ENCODE measurements at places on chromosomes 5 and 9.

- DNase-seq = peak; percentile 69
Measured at GRCh38 chr9:33225319-33226147, 14.4 kb upstream of the SPINK4 start.

GRCh38 chr5:132363431-132364112, 5.9 kb upstream of the SLC22A5 start:
- DNase-seq = no peak

GRCh38 chr9:124697326-124698200, 73.5 kb downstream of the NR6A1 start:
- DNase-seq = no peak

DNA sequence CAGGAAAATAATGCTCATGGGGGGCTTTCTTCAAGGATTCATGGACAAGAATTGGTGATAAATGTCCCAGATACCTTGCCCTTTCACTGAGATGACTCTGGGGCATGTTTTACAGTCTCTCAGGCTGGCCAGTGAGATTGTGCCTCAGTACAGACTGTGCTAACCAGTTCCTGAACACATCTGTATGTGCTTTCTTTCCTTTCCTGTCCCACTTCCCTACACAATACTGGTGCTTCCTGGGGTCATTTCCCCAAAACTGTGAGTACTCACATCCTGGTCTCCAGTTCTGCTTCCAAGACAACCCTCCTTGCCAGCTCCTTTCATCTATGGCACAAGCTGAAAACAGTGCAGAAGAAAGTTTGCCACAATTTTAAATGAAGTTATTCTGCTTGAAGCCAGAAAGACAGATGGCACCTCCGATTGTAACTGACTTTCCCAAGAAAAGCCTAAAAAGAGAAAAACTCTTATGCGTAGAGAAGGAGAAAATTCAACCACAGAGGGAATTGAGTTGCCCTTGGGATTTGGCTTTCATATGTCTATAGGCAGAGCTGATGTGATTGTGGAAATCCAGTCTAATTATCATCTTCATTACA, 134.7 kb downstream of the DRD1 start:
- no peak for DNase-seq

DNA sequence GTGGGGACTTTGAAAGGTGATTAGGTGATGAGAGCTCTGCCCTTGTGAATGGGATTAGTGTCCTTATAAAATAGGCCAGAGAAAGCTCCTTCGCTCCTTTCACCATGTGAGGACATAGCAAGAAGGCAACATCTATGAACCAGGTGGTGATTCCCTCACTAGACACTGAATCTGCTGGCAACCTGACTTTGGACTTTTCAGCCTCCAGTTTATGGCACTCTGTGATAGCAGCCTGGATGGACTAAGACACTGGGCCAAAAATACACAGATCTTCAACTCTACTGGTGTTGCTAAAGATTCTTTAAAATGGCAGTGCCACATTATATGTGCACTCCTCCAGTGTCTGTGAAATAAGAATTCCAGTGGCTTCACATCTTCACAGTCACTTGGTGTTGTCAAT, 41.2 kb upstream of the COL15A1 start:
- no peak for DNase-seq

DNA sequence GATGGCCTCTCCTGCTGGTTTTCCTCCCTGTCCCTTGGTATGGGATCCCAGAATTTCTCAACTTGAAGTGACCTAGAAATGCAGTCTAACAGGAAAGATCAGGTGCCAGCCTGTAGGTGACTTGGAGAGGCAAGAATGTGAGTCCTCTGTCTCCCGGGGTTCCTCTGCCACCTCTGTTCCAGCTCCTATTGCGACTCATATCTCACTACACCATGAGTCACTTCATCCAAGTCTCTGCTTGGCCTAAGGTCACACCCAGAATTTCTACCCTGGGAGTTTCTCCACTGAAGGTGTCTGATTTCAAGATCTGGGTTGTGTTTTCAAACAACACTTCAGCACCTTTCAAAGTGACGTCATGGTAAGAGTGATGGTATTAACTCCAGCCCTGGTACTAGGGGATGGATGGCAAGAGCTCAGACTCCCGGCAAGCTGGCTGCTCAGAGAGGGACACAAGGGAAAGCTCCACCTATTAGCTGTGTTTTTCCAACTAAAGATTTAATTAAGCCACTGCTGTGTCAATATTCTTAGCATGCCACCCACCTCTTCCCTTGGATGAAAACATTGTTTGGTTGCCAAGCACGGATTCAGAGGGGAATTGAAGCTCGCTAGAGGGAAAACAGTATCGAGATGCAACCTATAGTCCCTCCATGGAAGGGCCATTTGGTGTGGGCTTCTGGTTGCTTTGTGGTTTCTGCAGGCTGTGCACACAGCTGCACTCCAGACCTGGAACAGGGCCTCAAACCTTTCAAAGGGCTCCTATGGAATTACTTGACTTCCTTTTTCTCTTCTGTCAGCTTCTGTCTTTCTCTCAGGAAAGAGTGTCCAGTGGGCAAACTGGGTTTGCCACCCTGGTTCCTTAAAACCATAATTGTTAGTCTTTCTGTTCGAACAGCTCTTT, 205.7 kb downstream of the GAS1 start:
- no peak for DNase-seq

- DNase-seq = no peak
Measured at GRCh38 chr5:134662971-134663370, 14.4 kb downstream of the SEC24A start.

DNA sequence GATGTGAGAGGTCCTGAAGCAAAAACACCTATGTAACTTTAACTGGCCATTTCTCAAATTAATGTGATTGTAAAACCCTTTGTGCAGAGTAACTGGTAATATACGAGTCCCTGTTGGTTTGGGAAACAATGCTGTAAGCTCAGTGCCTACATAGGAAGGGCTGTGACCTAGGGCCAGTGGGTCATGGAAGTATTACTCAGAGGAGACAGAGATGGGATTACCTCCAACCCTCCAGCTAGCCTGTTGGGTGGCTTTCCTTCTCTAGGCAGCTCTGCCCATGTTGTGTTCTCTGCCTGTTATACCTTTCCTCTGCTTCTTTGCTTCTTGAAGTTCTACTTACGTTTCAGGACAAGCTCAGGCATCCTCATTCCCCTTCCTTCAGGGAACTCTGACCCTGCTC, 294.8 kb upstream of the RFX3 start:
- DNase-seq = no peak

DNA sequence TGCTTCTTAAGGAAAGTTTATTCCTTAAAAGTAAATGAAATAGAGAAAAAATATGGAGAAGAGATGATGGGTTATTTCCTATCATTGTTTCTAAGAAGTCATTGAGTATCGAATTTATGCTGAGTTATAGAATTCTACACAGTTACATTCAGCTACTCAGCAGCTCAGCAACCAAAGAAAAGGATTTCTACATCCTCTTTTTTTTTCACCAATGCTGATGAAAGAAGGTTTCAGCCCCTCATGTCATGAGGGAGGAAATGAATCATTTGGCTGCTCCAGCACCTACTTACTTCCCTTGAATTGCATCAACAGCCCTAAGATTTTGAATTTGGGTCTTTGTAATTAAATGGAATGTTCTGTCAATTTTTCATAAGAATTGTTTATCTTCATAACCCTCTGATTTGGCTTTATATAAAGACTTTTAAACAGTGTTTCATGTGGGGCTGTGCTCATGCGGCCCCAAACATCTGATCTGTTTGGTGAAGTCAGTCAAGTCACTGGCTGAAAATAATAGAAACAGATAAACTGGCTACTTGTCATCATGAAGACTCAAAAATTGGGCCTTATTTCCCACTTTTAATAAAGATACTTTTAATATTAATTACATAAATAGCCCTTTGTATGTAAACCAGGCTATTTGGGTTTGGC, 18.5 kb upstream of the SNX2 start:
- DNase-seq = no peak

DNA sequence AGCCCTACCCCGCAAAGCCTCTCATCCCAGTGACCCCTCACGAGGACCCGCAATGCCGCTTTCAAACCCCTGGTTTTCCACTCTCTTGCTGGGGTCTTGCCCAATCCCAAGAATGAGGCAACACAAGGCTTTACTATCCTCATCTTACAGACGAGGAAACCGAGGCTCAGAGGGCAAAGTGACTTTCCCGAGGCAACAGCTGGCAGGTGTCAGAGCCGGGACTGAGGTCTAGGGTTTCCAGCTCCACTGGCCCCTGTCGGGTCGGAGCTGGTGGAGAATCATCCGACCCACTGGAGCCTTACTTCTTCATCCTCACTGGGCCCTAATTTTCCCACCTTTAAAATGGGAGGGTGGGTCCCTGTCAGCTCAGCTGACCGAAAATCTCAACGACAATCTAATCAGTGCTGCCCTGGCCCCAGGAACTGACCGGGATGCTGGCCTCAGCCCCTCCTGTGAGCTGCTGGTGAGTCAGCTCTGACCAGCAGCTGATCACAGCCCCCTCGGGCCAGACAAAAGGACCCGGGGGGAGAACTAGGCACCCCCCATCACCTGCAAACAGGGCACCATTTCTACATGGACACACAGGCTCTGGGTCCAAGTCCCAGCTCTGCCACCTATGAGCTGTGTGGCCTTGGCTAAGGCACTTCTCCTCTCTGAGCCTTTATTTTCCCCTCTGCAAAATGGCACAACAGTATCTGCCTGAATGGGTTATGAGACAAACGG, 72.7 kb upstream of the STXBP1 start:
- DNase-seq = no peak

DNA sequence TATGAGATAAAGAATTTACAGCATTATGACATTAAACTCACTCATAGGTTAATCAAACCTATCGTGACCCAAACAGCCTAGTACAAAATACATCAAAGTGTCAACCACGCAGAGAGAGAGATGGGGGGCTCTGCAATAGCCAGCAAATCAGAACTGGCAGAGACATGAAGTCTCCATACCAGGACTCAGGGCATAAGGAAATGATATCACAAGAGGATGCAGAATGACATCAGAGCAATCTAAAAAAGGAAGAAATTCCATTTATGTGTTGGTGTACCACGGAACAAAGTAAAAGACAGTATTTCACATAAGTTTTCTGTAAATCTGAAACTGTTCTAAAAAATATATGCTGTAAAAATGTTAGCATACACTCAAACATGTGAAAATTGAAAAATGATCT, 24.6 kb downstream of the BICD2 start:
- DNase-seq = no peak

DNA sequence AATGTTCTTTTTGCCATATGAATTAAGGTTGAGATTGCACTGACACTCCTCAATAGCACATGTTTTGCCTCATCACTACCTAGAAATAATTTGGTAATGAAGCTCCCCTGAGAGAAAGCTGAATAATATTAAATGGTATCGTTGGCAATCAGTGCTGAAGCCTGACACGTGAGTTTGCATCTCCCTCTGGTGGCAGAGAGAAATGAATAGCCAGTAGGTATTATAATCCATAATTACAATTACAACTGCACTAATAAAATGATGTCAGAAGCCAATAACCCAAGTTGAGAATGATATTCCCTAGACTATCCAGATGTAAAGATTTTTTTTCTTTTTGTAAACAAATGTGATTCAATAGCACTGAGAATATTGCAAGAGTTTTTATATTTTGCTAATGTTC, 700.3 kb downstream of the PTPRD start:
- no peak for DNase-seq

DNA sequence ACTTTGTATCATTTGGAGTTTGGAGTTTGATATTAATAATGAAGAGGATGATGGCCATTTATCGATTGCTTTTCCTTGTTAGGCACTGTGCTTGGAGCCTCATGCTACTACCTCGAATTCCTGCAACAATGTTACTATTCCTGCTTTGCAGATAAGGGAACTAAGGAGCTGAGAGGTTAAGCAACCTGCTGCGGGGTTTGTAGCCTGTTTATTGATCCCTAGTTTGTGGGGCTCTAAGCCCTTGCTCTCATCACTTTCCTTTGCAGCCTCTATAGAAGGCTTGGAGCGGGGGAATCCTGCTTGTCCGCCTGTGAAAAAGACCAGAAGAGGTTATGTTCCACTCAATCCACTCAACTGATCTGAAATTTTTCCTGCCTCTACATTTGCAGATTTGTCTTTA, 15.8 kb downstream of the ARHGEF28 start:
- no peak for DNase-seq

- DNase-seq = no peak
Measured at GRCh38 chr5:97434021-97434420, 251.0 kb upstream of the RIOK2 start.

DNA sequence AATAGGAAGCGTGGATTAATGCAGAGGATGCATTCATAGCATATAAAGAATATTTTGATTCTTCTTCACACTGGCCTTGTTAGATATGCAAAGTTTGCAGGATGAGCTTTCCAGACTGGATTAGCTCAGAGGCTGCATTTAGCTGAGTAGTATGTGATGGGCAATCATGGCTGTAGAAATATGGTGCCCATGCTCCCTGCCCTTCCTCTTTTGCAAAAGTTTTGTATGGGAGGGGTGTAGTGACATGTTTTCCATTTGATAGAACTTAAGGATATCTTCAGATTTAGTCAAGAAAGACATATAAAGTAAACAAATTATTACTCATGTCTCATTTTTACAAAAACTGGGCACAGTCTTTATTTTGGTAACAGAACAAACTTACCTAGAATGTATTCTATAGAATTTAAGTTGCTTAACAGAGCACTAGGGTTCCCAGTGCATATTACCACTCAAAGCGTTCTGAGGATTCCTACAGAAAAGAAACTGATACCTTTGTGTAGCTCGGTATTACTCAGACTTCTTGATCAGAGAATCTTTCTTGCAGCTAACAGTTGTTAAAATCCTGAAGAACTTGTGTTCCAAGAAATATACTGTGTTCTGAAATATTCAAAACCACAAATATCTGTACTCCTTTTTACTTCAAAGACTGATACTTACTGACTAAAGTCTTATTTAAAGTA, 9.8 kb downstream of the GTF3C4 start:
- no peak for DNase-seq

- DNase-seq = no peak
Measured at GRCh38 chr5:124173386-124173785, 573.1 kb downstream of the ZNF608 start.

DNA sequence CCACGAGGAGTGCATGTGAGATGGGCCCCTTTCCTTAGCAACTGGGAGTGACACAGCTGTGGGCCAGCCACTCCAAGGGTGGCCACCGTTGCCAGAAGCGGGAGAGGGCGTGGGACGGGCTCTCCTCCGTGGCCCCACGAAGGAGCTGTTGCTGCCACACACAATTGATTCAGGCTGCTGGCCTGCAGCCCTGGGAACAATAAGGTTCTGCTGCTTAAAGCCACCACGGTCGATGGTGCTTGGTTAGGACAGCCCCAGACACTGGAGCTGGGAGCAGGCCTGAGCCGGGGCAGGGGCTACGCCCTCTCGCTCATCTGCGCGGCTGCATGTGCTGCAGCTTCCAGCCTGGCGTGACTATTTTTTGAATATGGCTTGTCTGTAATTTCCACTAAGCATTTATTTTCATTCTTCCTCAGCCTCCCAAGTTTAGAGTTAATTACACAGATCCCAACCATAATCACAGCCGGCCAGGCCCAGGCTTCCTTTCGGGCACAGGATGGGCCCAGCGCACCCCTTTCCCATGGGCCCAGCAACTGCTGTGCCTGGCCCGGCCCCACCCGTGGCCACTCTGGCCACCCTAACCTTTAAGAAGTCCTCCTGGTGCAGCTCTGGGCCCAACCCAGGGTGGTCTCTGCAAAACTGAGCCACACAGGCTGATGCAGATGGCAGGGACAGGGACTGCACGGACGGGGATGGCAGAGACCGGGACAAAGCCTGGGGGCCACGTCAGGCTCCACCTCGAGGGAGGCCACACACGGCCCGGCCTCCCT, 49.7 kb downstream of the VAV2 start:
- no peak for DNase-seq
